ENCODE measurements at places on chromosomes 3 and 15.

- no peak for DNase-seq
Observed at GRCh38 chr15:67013696-67014095, 51.7 kb upstream of the SMAD3 start.

- no peak for DNase-seq
Observed at GRCh38 chr3:27865731-27866130, 143.6 kb upstream of the EOMES start.

DNA sequence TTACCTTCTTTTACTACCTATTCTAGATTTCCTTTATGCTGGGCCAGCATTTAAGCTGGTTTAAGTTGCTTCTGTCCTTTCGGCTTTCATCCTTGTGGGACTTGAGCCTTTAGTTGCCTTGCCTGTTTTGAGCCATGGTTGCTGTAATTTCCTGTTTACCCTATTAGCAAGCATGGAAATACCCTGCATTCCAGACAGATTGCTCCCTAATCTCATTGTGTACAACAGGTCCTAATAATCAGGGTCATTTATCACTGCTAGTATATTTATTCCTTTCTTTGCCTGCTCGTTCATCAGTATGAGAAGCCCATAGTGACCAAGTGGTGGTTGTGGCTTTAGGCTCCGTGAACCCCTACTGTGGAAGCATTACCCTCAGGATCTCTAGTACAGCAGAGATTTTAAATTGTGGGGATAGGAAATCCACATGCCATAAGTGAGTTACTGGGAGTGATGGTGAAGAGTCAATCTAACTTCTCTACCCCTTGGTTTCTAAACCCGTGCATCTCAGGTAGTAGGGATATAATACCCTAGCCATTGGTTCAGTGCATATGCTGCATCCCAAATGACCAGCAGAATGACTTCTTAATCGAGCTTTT, 31.9 kb downstream of the NCK1 start:
- DNase-seq: no peak

GRCh38 chr3:156628836-156629618, 45.4 kb upstream of the TIPARP start:
- no peak for DNase-seq

DNA sequence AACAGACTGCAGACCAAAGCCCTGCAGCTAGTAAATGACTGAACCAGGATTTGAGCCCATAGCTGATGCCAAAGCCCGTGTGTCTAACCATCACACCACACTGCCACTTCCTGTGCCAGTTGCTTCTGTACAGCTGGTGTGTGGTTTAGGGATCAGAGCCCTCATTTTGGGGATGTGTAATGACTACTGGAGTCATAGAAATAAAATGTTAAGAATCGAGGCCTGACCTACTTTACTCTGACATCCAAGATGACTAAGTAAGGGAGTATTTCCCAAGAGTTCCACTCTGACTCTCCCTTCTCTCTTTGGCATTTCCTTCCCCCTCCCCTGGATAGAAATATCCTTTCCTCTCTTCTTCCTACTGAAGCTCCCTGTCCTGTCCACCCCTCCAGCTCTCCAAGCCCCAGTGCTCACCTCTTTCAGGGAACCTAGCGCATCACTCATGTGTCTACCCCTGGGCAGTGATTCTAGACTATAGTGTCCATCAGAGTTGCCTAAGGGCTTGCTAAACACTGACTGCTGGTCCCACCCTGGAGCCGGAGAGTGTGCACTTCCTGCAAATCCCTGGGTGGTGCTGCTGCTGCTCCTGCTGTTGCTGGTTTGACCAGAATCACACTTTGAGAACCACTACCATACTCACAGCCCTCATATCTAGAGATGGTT, 53.8 kb downstream of the MGLL start:
- DNase-seq: no peak

GRCh38 chr15:95556225-95556624, 774.3 kb upstream of the NR2F2 start:
- DNase-seq: no peak

GRCh38 chr3:157632075-157632474, 128.9 kb upstream of the VEPH1 start:
- DNase-seq: no peak

- DNase-seq: no peak
Observed at GRCh38 chr15:41465822-41466421, 27.8 kb upstream of the ITPKA start.

GRCh38 chr3:104005815-104006214, 1360.9 kb upstream of the ALCAM start:
- DNase-seq: no peak

- DNase-seq: no peak
Observed at GRCh38 chr3:61442696-61443095, 118.7 kb upstream of the PTPRG start.

GRCh38 chr15:67809441-67809840, 15.9 kb upstream of the SKOR1 start:
- no peak for DNase-seq

DNA sequence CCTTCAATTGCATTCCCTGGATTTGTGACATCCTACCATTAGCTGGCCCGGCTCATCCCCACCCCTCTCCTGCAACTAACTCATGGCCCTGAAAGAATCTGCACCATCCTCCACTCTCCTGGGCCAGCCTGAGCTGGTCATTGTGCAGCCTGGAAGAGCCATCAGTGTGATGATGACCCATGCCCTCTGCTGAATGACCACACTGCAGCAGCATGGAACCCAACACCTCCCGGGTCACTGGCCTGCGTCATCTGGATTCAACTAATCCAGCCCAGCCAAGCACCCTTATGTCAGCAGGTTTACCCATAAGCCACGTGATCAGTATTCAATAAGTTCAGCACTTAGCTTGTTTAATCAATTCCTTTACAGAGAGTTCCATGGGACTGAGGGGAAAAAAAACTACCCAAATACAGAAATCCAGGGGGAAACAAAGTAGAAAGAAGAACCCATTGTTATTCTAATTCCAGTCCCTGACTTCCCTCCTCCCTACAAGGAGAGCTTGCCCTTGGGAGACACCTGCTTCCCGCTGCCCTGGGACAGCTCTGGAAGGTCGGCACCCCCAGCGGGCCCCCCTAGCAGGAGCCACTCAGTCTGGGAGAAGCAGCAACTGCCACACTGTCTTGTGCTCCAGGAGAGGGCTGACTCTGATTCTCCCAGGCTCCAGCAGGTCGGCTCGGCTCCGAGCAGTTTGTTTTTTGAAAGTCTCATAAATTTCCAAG, 309.1 kb upstream of the TLE3 start:
- DNase-seq: no peak

GRCh38 chr3:189195302-189195701, 23.5 kb downstream of the TPRG1 start:
- DNase-seq: no peak

DNA sequence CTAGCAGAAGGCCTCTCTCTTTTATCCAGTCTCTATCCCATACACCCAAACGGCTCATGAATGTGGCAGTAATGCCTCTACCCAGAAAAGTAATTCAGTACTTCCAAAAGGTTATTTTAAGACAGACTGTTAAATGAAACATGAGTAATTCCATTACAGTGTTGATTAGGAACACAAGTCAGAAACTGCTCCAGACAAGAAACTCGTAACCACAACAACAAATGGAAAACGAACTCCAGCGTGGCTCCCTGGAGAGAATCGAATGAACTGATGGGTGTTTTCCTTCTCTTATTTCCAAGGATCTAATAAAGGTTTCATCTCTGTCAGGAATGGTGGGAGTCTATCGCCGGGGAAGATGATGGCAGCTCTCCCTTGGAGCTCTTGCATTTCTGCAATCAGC, 228.4 kb downstream of the MAGI1 start:
- no peak for DNase-seq

GRCh38 chr15:74535388-74536084, 5.5 kb upstream of the ARID3B start:
- no peak for DNase-seq

- no peak for DNase-seq
Observed at GRCh38 chr3:30893678-30894325, 659 bp downstream of the GADL1 start.

DNA sequence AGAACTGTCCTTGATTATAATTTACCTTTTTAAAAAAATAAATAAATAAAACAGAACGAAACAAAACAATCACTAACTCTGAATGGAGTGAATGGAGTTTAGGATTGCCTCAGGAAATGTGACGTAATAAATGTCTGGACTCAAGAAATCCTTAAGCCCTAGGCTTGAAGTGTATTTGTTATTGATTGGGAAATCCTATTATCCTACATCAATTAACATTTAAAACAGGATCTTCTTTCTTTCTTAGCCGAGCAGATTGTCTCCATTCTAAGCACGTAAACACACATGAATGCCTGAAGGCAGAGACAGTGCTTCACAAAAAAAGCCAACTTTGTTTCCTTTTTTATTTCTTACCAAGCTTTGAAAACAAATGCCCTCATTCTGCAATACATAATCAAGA, 33.4 kb downstream of the KAT2B start:
- DNase-seq: no peak

GRCh38 chr15:72614810-72615532, 39.5 kb upstream of the GOLGA6B start:
- no peak for DNase-seq

DNA sequence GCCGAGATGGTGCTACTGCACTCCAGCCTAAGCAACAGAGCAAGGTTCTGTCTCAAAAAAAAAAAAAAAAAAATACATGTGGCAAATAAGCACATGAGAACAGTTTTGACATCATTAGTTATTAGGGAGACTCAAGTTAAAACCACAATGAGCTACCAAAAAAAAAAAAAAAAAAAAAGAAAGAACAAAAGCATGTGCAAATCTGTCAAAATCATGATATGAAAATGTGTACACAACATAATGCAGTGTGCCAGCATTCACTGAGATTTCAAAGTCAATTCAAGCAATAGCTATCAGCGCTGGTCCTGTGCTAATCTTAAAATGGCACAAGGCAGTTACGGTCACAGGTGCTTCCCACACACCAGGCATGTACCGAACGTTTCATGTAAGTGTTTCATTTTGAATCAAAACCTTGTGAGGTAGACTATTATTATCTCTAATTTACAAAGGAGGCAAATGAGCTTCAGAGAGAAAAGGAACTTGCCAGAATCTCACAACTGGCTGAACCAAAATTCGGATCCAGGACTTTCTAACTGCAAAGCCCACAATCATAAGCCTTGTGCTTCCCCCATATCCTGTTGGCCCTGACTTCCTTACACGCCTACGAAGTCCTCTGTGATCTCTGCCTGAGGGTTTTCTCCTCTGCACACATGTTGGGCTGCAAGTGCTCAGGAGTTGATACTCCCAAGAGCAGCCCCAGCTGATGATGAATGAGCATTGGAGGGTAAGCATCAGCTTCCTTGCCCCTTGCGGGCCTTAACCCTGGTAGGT, 200.1 kb upstream of the PROK2 start:
- no peak for DNase-seq

DNA sequence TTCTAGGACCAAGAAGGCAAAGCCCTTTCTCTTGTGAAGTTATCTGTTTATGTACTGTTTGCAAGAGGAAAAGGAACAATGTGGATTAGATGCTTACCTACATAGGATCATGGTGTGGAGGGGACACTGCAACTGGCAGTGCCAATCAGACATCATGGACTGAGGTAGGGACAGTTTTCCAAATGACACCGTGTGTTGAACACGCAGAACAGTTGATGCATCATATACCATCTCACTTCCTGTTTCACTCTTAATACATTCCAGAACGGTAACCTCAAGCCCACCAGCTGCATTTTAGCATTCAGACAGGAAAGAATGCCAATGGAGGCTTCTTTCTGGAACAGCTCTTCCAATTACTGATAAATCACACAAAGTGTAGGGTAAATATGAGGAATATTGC, 397.7 kb upstream of the LMCD1 start:
- no peak for DNase-seq

All from DMS 273 treated with DMSO at 0.1 percent for 48 hours (cell line).